ENCODE measurements at places on chromosomes 5 and 9. TPM values are rescaled to one million over a fixed set of nuclear protein-coding genes. Genes with fewer than 3 reads are reported as not detected.

DNA sequence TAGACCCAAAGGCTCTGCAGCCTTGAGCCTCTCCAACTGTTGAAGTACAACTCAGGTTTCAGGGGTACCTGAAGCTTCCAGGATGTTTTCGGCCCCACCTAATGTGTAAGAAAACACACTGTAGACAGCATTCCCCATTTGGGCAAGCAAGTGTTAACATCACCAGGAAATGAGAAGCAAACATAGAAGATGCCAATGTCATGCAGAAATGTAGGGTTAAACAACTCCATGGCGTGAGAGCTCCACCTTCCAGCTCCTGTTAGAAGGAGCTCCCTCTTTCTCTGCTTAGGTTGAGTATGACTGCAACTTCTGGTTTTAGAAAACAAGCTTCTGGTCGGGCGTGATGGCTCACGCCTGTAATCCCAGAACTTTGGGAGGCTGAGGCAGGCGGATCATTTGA is 31.0 kb upstream of the DENND1A start:
- no peak for DNase-seq

GRCh38 chr5:29992248-29992647 is 1201.2 kb upstream of the CDH6 start:
- no peak for DNase-seq

DNA sequence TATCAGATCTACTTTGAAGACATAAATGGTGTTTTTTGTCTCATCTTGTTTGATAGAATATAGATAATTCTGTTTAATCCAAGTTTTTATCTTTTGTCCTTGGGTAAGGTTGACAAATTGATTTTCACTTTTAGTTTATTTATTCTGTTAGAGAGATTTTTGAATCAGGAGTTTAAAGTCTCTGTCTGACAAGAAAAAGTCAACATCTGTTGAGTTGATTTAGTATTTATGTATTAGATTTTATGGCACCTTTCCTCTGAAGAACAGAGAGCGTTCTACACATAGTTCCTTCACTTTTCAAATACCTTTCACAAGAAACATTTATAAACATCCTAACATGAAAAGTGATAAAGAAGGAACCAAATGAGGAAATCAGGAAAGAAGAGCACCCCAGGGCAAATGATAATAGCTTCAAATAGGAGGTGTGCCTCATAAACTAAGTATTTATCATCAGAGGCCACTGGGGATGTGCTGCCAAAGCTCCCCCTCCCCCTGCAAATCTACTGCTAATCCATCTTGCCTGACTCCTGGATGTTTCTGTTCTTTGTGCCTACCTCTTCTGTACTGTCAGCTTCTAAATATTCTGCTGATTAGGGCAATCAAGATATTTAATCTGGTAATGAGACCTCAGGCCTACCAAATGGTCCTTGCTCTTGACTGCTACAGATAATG is 457.7 kb upstream of the CHD1 start:
- no peak for DNase-seq

- DNase-seq: peak; percentile 47
Measured at GRCh38 chr5:179550511-179551342, at the start of gene RUFY1. TSS of gene RUFY1 (plus strand) at chr5:179550554. CDS start at chr5:179550570, 16 bp downstream.

Gene DAB2IP
- total RNA-seq: 25.3 TPM

Gene ZFP2
- 0.27 TPM for total RNA-seq
